ENCODE measurements at places on chromosomes 1 and 21.

- DNase-seq, result no peak
Observed at GRCh38 chr1:44679468-44679867, 5.0 kb downstream of the ARMH1 start.

DNA sequence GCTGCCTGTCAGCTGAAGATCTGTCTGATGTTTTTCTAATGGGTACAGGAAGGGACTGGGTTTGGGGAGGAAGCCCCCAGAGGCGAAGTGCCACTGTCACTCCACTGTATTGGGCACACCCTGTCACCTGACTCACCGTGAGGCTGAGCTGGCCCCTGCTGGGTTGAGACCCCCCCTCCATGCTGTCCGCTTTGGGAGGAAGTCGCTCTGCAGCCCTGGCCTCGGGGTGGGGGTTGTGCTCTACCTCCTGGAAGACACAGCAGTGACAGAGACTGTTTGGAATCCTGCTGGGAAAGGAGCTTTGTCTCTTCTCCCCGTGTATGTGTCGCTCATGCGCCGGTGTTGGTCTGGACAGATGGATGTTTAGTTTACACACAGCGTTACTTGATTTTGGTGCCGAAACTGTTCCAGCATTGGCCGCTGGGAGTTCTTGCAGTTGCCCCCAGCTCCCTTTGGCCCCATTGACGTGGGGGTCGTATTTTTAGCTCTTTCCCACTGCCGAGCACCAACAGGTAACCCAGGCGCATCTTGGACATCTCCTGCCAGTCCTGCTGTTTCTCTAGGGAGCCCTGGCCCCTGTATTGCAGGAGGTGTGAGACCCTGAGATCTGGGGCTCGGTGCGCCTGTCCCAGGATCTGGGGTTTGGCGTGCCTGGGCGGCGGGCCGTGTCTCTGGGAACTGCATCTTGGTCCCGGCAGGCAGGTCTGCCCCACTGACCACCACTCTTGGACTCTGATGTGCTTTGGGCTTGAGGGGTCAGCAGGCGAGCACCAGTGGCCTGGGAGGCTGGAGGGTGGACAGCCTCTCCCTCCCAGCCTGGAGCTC, 30.3 kb downstream of the SLX9 start:
- no peak for DNase-seq

DNA sequence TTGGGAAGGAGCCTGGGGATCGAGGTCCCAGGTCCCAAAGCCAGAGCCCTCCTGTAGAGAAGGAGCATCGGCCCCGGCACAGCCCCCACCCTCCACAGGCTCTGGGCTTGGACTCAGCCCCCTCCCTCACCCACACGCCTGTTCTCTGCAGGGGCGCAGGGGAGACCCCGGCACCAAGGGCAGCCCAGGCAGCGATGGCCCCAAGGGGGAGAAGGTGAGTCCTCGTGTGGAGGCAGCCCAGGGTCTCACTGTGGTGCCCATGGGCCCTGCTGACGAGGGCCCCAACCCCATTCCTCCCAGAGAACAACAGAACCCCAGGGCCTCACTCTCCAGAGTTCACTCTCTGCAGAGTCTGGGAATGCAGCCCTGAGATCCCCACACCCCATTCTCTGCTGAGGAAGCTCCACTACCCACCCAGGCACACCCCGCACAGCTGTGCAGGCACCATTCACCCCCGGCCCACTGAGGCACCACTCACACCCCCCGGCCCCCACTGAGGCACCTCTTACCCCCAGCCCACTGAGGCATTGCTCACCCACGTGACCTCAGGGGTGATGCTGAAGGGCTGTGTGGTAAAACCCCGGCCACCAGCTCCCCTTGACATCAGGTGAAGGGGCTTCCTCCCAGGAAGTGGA, 21.8 kb downstream of the COL6A2 start:
- DNase-seq, result no peak

DNA sequence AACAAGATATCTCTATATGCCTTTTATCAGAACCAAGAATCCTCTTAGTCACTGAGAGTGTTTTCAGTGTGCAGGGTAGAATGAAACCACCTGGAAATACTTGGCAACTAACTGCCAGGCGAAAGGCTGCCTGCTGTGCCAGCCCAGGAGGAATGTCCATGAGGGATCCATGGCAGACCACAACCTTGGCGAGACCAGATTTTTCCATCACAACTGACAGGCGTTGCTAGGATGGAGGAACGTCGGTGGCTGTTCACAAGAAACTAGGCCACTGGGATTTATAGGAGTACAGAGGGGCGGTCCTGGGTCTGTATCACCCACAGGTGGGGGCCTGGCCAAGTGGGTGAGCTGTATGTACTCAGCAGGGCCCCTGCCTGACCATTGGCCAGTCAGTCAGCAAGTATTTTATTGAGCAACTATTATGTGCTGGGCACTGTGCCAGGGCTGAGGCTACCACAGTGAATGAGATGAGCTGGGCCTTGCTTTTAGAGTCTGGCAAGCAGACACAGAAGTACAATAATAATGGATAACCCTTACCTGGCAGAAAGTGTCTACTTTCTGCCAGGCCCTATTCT, 199.4 kb downstream of the FOXD2 start:
- no peak for DNase-seq

DNA sequence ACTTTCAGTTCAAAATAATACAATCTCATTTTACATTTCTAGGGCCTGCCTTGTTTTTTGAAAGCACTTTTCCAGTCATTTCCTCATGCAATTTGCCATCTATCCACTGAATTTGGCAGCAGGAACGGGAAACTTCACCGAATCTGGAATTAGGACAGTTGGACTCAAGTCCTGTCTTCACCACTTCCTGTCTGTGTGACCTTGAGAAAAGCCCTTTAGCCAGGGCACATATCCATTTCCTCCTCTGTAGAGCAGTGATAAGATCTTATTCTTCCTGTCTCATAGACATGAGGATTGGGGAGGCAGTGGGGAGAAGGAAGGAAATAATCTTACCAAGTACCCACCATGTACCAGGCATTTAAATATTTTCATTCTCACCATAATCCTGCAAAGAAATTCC, 12.0 kb downstream of the VAV3 start:
- DNase-seq, result no peak

DNA sequence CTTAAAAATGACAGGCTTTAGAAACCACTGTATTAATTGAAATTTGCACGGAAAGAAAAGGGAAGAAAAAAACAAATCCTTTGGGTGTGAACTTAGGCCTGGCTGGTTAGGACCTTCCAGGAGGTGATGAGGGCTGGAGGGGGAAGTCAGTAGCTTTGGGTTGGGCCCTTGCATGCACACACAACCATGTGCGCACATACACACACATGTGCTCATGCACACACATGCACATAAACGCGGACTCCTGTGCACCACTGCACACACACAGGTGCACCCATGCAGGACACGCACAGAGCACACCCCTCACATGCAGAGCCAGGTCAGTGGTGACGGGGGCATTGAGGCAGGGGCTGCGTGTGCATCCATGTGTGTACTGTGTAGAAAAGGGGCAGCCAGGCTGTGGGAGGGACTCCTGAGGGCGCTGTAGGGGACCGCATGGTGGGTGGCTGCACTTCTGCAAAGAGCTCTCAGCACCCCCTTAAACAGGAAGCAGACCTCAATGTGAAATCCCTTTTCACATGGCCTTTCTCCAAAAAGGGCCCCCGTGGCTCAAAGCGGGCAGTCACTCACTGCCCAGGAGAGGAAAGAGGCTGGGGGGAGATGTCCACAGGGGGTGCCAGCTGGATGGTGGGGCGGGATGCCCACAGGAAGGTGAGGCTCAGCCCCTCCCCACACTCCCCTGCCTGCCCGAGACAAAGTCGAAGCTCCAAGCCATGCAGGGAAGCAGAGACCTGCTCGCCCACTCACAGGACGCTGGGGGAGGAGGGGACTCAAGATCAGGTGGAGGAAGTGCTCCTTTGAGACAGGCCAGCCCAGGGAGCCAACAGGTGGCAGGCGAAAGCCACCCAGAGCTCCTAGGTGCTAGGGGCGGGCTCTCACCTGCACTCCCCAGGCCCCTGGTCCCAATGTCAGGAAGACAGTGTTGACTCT, 95.2 kb downstream of the ITPKB start:
- no peak for DNase-seq

- peak; percentile 47 for DNase-seq
Observed at GRCh38 chr1:204453141-204453772, 41.3 kb downstream of the PIK3C2B start.

DNA sequence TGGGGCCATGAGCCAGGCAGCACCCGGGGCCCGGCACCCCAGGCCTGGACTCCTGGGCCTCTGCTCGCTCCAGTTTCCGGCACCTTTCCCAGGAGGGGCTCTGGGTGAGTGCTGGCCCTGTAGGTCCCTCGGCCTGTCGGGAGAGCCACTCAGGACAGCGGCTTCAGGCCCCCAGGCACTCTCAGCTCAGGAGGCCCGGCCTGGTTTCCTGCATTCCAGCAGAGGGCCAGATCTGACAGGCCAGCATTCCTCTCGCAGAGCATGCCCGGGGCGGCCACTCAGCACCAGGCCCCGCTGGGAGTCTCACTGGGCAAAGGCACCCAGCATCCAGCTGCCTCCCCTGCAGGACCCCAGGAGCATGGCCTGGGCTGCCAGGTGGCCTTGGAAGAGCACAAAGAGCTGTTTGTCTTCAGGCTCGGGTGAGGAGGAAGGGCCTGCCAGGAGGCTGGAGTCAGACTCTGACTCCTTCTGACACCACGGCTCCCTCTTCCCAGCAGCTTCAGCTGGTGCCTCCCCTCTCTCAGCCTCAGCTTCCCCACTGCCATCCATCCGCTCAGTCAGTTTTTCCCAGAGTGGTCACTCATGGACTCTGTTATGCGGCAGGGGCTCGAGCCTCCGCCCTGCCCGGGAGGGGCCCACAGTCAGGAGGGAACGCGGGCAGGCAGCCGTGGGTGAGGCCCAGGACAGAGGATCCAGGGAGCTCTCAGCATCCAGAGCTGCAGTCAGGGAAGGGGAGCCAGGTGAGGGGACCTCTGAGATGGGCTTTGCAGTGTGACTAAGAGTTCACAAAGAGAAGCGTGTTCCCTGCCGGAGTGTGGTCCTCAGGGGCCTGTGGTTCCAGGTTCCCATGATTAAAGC, 51.7 kb downstream of the WNT9A start:
- DNase-seq, result no peak
